ENCODE measurements at places on chromosomes 2 and 18.

- DNase-seq: no peak
Measured at GRCh38 chr2:54724560-54725342, 1.3 kb downstream of the EML6 start.

DNA sequence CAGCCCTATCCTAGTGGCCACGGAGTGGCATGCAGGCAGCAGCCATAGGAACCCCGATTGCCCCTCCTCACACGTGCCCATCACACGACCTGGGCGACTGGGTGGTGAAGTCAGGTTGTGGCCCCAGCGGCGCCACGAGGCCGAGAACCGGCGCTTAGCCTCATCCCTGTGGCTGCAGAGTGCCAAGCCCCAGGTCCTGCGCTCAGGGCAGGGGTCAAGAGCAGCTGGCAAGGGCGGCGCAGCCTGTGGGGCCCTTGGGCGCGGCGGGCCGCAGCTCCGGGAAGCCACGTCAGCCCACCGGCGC, 73.3 kb downstream of the RPIA start:
- no peak for DNase-seq

DNA sequence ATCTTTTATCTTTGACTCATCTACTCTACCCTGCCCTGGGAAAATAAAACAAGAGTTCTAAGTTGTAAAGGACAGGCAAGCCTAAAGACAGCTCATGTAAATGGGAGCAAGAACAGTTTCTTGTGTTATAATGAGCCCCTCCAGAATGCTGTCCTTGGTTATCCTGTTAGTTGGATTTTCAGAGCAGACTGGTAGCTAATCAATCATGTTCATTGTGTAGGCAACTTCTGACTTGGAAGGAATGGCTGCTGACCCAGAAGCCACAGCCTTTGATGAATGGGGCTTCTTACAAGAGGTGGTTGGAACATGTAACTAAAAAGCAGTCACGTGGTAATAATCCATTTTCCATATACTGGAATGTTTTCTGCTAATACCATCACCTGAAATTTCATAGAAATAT, 254.2 kb downstream of the AGPS start:
- DNase-seq: no peak

GRCh38 chr18:44857081-44857480, 176.4 kb downstream of the SETBP1 start:
- DNase-seq: no peak

DNA sequence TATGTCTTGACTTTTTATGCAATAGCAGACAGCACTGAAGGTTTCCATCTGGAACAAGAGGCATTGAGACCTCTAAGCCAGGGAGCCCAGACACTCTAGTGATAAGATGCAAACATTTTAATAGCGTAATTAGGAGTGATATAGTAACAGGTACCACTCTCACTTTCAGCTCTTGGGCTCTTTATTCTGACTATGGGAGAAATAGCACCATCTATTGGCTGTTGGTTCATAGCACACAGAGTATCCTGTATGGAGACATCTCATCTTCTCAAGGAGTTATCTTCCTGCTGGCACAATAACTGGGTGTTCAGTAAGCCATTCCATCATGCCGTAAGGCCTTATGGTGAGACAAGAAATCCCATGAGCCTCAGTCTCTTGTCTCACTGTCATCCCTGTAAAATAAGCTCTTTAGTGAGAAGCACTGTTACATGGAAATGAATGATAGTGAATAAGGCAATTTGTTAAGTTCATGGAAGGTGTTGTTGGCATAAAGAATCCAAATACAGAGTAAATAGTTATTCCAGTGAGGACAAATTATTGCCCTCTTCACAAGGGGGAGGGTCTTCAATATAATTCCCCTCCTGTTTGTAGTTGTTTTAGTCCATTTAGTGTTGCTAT, 48.3 kb downstream of the THUMPD2 start:
- no peak for DNase-seq

- no peak for DNase-seq
Measured at GRCh38 chr2:21372654-21373053, 248.9 kb downstream of the TDRD15 start.

DNA sequence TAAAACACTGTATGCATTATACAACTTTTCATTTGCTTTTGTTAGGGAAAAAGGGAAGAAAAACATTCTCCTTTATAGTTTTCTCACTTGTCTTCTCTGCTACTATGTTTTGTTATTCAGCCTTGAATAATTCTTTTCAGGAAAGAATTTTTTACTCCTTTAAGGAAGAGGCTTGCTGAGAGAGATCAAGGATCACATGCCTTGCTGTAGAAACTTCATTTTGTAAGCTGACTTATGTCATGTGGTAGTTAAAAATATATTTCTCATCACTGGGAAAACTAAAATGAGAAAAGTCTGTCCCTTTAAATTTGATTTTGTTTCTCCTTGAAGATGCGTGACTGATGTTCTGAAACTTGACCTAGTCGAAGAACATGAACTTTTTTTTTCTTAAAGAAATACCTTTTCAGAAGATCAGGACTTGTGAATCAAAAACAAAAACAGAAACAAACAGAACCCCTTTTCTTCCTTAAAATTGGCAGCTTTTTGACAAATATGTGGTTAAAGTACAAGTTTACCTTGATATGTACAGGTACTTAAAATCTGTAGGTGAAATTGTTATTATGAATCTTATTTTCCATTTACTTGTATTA, 145.1 kb downstream of the COMMD1 start:
- no peak for DNase-seq

GRCh38 chr18:5646739-5647138, 102.9 kb upstream of the EPB41L3 start:
- no peak for DNase-seq

- DNase-seq: no peak
Measured at GRCh38 chr2:240389302-240389805, 46.1 kb upstream of the GPC1 start.

- no peak for DNase-seq
Measured at GRCh38 chr2:22885245-22885644, 499.7 kb upstream of the KLHL29 start.

- no peak for DNase-seq
Measured at GRCh38 chr2:235570966-235571692, 77.3 kb downstream of the AGAP1 start.

GRCh38 chr2:48449073-48449840, 80.7 kb upstream of the STON1 start:
- DNase-seq: no peak

DNA sequence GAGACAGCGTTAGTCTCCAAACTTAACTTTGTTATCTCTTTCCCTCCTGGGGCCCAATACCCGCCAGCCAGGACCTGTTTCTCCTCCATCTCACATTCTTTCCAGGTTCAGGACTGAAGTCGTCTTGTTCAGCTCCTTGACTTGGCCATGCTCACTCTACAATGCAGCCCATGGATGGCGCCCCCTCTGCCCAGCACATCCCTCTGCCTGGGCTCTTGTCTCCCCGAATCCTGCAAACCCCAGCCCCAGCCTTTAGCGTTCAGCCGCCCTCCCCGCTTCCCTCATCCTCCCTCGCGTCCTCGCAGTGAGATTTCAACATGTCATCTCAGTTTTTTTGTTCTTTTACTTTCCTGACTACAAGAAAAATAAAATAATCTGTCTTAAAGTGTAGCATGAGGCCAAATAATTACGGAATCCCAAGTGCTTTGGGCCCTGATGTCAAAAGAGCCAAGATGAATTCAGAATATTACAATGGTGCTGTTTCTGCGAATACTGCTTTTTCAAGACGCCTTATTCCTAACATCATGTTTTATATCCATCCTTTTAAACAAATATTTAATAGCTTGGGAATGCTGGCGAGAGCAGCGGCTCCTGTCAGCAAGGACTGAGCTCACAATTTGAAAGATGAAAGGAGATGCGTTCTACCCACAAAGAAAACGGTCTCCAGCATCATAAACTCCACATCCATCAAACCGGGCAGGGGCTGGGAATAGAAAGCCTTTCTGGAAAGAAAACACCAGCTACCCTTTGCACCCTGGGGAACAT, 1.0 kb downstream of the FAM178B start:
- no peak for DNase-seq

DNA sequence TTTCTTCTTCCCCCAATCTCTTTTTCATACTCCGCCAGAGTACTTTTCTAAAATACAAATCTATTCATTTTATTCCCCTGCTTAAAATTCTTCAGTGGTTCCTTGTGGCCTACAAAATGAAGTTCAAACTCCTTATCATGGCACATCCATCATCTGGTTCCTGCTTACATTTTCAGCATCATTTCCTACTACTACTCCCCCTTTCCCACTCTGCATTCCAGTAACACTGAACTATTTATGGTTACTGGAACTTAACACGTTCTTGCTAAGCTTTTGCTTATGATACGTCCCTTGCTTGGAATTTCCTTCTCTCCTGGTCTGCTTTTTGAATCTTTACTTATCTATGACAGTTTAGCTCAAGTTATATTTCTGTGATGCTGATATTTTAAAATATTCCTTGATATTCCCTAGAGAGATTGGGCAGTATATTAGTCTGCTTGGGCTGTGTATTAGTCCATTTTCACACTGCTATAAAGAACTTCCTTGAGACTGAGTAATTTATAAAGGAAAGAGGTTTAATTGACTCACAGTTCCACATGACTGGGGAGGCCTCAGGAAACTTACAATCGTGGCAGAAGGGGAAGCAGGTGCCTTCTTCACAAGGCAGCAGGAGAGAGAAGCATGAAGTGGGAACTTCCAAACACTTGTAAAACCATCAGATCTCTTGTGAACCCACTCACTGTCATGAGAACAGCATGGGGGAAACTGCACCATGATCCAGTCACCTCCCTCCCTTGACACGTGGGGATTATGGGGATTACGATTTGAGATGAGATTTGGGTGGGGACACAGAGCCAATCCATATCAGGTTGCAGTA, 53.2 kb downstream of the BMPR2 start:
- DNase-seq: no peak

DNA sequence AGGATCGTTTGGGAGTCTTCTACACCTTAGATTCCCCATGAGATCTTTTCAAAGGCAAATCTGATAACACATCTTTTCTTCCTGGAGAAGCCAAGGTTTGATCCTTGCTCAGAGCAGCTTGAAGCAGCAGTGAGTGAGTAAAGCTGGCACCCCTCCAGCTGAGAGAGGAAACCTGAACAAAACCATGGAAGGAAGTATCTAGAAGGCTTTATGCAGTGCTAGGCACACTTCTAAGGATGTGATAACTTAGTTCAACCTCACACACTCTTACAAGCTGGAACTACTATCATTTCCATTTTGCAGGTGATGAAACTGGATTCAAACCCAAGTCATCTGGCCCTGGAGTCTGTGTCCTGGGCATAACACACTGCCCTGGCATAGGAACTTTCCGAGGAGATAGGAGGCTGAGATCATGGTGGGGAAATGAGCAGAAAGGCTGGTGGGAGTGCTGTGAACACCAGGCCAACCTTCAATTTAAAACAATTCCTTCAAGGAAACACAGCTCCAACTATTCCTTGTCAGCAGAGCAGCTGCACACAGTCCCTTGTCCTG, 71.2 kb downstream of the CTAGE1 start:
- no peak for DNase-seq

DNA sequence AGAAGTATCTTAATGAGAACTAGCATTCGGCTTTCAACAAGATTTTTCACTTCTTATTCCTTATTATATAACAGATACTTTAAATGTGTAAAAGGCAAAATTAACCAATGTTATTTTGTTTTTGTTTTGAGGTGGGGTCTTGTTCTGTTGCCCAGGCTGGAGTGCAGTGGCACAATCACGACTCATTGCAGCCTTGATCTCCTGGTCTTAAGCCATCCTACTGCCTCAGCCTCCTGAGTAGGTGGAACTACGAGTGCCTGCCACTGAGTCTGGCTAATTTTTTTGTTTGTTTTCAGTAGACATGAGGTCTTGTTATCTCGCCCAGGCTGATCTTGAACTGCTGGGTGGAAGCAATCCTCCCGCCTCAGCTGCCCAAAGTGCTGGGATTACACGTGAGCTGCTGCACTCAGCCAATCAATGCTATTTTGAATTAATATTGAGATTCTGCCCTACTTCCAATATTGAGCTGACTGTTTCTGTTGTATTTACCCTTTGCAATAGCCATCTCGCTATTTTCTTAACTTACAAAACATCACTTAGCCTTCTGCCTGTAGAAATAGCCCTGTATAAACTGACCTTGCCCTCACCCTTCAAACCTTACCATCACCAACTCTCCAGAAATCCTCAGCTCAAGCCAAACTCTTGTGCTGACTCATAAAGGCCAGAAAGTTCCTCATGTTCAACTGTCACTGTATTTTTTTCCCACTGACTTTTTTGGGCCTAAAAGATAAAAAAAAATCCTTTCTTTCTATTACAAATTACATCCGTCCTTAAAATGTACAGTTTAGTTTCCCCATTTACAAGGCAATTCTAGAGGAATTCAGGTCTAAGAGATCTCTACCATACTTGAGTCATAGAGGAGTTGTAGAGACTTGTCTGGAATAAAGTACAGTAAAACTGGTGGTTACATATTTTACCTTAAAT, 94.3 kb downstream of the OLA1 start:
- no peak for DNase-seq

- DNase-seq: no peak
Measured at GRCh38 chr2:19319064-19319463, 39.4 kb downstream of the OSR1 start.

DNA sequence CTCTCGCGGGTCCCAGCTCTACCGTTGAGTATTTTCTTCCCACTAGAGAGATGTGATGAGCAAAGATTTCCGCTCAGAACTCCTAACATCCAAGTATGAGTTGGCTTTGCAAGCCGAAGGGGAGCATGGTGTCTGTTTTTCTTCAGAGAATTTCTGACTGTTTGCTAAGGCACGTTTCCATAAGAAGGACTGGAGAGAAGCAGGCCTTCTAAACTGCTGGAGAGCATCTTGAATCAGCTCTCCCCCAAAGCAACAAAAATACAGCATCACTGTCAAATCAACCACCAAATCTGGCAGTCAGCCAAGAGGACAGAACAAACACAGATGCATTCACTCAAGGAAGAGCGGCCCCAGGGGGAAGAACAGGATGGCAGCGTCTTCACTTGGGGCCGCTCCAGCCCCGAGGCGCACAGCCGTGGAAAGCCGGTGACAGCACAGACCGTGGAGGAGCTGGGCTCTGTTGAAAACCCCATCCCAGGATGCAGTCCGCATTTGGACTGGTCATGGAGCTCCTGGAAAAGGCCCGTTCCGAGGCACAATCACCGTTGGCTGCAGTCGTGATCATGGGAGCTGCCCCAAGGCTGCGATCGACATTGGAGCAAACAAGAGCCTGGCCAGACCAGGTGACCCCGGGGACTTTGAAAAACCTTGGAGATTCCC, 101.4 kb downstream of the NFATC1 start:
- no peak for DNase-seq

- DNase-seq: no peak
Measured at GRCh38 chr2:25806941-25807340, 71.3 kb downstream of the ASXL2 start.

GRCh38 chr18:79252904-79253633, 142.7 kb upstream of the NFATC1 start:
- no peak for DNase-seq

- DNase-seq: no peak
Measured at GRCh38 chr18:8982416-8983183, 119.9 kb upstream of the NDUFV2 start.

GRCh38 chr2:127355407-127356008, 32.3 kb downstream of the MAP3K2 start:
- DNase-seq: no peak

All from stimulated activated CD8-positive, alpha-beta memory T cell treated with anti-CD3 and anti-CD28 coated beads, Interleukin-2, amount 100 ng/mL, for 1 hour (primary cell).